ENCODE measurements at places on chromosomes 6 and 20.

DNA sequence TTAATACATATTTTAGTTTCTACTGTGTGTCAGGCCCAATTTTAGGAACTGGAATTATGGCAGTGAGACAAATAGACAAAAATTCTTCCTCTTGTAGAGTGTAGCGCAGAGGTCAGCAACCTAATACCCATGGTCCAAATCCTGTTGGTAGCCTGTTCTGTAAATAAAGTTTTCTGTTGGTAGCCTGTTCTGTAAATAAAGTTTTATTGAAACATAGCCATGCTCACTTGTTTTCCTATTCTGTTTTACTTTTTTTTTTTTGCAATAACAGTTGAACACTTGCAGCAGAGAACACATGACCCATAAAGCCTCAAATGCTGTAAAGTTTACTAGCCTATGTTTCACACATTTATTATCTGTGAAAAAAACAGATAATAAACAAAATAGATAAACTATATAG lies 87.9 kb downstream of the SCAF8 start:
- DNase-seq: no peak

DNA sequence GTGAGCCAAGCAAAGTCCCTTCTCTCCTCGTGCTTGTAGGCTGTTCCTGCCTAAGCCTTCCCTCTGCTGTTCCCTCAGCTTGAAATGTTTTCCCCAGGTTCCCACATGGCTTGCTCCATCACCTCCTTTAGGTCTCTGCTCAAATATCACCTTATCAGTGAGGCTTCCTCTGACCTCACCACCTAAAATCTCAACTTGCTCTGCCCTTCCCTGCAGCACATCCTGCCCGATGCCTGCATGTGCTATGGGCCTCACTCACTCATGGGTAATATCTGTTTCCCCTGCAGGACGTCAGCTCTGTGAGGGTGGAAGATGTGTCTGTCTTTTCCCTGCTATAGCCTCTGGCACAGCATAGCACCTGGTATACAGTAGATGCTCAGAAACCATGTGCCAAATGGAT lies 29.9 kb upstream of the FKBP1A start:
- no peak for DNase-seq

DNA sequence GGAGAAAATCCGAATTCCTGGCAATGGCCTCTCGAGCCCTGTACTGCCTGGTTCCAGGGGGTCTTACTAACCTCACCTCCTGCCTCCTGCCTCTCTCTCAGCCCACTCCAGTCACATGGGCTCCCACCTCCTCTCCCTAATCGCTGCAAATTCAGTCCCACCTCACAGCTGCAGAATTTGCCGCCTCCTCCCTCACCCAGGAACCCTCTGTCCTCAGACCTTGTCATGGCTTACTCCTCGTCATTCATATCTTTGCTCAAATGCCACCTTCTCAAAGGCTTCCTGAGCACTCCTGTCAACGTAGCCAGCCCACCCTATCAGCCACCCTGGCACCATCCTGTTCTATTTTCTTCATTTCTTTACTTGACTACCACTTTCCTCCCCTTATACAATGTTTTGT lies 89.0 kb downstream of the SLC2A10 start:
- DNase-seq: no peak

DNA sequence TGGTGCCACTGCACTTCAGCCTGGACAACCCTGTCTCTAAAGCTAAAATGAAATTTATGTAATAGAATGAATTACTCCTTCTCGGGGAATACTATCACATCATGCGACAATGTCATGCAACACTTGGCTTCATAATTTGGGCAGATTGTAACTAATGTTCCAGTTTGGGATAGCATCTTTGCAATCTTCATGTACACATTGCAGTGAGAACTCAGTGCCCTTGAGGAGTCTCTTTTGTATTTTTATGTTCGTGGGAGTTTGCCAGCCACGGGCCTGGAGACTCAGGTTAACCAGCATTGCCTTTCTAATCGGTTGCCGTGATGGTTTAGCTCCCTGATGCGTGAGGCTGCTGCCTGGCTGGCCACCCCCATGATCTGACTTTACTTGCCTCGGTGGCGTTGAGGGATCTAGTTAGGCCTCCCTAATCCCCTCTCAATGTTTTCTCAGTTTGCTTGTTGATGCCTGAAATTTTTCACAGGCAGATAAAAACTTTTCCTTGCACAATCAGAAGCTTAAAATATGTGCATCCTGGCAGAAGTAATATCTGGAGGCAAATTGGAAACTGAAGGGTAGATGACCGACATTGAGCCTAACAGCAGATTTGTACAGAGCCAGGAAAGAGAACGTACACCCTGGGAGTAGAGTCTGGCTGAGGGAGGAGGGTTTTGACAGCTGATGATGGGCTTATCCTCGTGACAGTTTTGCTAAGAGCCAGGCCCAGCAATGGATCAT lies 2.4 kb downstream of the GMPR start:
- no peak for DNase-seq

- DNase-seq: no peak
These were observed 180.5 kb downstream of the SYNDIG1 start for GRCh38 chr20:24649787-24650490.

GRCh38 chr6:159075506-159076228 lies 30.9 kb upstream of the TAGAP start:
- peak; percentile 27 for DNase-seq

DNA sequence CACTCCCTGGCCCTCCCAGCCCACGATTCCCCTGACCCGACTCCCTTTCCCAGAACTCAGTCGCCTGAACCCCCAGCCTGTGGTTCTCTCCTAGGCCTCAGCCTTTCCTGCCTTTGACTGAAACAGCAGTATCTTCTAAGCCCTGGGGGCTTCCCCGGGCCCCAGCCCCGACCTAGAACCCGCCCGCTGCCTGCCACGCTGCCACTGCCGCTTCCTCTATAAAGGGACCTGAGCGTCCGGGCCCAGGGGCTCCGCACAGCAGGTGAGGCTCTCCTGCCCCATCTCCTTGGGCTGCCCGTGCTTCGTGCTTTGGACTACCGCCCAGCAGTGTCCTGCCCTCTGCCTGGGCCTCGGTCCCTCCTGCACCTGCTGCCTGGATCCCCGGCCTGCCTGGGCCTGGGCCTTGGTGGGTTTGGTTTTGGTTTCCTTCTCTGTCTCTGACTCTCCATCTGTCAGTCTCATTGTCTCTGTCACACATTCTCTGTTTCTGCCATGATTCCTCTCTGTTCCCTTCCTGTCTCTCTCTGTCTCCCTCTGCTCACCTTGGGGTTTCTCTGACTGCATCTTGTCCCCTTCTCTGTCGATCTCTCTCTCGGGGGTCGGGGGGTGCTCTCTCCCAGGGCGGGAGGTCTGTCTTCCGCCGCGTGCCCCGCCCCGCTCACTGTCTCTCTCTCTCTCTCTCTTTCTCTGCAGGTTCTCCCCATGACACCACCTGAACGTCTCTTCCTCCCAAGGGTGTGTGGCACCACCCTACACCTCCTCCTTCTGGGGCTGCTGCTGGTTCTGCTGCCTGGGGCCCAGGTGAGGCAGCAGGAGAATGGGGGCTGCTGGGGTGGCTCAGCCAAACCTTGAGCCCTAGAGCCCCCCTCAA lies at the start of gene LTA:
TSS of gene LTA (plus strand) at position 249 of the 871 bp plus-strand sequence. CDS start at position 703, 454 bp downstream.
- DNase-seq: no peak

DNA sequence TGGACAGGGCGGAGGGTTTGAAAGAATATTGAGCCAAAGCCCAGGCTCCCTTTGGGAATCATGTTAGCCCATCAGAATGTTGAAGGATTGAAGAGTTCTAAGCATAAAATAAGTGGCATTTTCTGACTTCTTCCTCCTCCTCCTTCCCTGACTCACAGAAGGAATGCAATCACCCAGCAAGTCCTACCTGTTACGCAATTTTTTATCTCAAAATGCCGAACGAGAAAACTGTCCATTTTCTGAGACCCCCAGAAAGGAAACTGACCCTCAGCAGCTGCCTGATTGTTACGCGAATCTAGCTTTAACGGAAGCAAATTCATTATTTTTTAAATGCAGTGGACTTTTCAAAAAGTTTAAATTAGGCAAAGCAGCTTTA lies 4.7 kb upstream of the DNAJC5 start:
- no peak for DNase-seq

DNA sequence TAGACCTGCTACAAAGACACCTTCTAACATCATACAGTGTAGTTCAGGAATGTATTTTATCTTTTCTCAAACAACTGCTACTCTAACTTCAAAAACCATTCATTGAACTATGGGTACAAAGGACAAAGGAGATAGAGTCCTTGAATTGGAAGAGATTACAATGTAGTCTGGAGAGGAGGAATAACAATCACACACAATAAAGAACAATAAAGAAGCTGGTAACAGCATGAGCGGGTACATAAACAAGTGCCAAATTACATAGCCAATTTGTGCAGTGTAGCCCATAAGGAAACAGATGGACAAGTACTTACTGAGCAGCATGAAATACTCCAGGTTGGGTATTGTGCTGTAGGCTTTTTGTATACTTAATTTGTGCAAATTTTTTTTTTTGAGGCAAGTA lies 44.3 kb downstream of the OSTM1 start:
- DNase-seq: peak; percentile 72

DNA sequence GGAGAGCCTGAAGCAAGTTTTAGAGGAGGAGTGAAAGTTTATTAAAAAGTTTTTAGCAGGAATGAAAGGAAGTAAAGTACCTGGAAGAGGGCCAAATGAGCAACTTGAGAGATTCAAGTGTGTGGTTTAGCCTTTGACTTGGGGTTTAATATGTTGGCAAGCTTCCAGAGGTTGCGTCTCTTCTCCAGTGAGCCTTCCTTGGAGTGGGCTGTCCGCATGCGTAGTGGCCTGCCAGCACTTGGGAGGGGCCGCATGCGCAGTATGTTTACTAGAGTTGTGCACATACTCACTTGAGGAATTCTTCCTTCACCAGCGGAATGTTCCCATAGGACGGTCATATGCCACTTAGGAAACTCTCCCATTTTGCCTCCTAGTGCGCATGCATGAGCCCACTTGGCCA lies 235.2 kb downstream of the ALDH8A1 start:
- DNase-seq: no peak

DNA sequence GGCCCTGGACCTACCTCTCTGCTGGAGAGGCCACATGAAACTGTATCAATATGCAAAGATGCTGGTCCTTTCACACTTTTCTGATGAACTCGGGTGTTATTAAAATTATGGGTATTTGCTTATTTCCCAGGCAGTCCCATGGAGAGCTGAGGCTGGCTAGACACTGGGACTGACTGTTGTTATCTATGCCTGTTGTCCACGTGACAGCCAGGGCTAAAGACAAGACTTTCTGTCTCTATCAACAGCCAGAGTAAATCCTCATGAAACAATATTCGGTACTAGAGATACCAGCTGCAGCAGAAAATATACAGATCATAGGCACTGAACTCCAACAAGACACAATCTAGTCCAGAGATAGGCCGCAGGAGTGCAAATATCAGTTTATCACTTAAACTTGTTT lies 236.4 kb downstream of the FOXA2 start:
- no peak for DNase-seq

DNA sequence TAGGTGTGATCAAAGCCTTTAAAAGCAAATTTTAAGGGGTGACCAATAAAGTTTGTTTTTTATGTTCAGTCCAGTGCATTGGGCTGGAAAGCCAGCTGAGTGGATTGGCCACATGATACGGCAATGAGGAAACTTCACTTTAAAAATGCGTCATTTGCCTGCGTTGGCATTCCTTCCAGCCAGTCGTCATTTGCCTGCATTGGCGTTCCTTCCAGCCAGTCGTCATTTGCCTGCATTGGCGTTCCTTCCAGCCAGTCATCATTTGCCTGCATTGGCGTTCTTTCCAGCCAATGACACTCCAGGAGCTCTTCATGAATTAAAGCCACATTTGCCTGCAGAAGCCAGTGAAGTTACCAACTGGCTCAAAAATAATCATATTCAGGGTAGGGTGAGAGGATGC lies 378.6 kb downstream of the SMOC2 start:
- DNase-seq: no peak

- no peak for DNase-seq
These were observed 384.5 kb upstream of the HSF2 start for GRCh38 chr6:122014961-122015360.

- DNase-seq: no peak
These were observed 11.7 kb upstream of the MAPK13 start for GRCh38 chr6:36118550-36119107.

DNA sequence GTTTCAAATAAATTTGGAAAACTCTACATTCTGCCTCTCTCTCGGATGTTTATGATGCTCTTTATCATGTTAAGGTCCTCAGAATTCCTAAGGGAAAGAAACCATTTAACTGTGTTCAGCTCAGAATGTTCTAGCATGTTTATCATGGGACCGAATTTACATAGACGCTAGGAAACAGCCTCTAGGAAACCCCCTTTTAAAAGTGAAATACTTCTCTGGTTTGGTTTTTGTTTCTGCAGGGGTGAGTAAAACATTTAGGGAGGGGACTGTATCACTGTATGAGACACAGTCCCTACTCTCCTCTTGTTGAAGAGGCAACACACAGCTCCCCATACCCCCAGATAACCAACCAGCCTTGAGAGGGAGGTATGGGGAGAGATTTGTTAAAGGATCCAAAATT lies 267.6 kb upstream of the SUPT3H start:
- DNase-seq: no peak

DNA sequence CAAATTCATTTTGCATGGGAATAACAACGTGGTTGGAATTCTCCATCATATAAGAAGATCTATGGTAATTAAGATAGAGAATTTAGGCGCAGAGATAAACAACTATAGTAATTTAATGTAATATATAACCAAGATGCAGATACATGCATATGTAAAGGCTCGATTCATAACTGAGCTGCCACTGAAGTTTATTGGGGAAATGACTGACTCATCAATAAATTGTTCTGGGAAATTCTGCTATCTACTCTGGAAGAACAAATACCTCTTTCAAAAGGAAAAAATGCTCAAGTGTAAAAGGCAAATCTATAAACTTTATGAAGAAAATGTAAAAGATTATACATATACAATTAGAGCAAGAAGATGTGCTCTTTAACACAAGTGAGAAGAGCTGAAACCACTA lies 596.4 kb downstream of the MMUT start:
- no peak for DNase-seq

GRCh38 chr20:35767683-35768481 lies 3.9 kb upstream of the PHF20 start:
- DNase-seq: peak; percentile 20

GRCh38 chr20:35610833-35611427 lies 4.7 kb upstream of the SPAG4 start:
- no peak for DNase-seq

GRCh38 chr20:9744551-9744950 lies 94.3 kb downstream of the PAK5 start:
- no peak for DNase-seq

DNA sequence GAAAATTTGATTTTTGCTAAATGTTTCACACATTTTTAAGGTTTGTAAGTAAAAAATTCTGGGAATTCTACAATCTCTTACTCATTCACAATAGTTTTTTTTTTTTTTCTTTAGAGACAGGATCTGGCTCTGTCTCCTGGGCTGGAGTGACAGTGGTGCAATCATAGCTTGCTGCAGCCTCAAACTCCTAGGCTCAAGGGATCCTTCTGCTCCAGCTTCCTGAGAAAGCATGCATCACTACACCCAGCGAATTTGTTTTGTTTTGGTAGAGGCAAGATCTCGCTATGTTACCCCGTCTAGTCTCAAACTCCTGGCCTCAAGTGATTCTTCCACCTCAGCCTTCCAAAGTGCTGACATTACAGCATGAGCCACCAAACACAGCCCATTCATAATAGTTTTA lies 232.8 kb downstream of the GJA1 start:
- no peak for DNase-seq
